Naive thymus-derived CD8-positive, alpha-beta T cell (primary cell): ENCODE measurements at places on chromosomes 3 and 15.

- DNase-seq, result no peak
Measured at GRCh38 chr3:57717205-57717868, 24.5 kb upstream of the DENND6A start.

DNA sequence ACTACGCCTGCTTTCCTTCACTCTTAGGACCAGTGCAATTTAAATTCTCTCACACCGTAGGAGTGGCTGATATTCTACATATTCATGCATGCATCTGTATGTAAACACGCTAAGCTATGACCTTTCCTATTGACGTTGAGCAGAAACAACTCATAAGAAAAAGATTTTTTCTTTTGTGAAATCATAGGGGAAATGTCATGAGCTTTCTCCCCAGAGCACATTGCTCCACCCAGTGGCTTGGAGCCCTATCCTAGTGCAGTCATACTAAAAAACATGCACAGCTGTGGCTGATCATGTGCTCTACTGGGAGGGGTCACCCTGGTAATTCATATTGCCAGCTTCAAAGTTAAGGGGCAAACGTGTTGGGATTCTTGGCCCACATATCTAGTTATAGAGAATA is 1.8 kb upstream of the MESD start:
- no peak for DNase-seq

- DNase-seq, result no peak
Measured at GRCh38 chr15:83283138-83283812, 1.2 kb downstream of the BNC1 start.

GRCh38 chr3:139935866-139936817 is 1.2 kb downstream of the CLSTN2 start:
- no peak for DNase-seq

DNA sequence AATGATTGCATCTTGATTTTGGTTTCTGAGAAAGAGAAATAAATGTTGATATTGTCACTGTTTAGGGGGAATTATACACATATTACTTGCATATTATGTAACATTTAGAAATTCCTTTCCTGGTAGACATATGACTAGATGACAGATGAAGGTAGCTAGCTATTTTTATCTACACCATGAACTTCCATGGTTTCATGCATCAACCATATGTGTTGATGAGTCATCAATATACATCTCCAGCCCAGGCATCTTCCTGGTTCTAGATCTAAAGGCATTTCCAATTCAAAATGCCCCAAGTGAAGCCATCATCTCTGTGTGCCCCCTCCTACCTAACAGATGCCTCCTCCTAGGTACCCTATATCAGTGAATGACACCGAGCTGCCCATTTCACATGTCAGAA is 9.5 kb upstream of the ADAMTSL3 start:
- no peak for DNase-seq

DNA sequence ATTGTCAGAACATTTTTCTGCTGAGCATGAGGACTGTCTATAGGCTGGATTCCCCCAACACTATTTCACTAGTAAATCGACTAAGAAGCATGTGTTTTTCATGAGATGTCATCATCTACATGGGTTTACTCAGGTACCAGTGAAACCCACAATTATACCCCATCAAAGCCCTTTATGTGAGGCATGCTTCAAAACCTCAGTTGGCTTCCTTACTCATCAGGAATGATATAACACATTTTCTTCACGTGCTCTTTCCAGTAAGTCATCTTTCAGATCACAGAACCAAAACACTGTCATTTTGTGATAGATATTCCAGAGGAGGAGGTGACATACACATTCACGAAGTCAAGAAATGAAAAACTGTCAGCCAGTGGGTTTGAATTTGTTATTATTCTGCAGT is 116.5 kb downstream of the ANO10 start:
- DNase-seq, result no peak

- DNase-seq, result no peak
Measured at GRCh38 chr3:5972586-5972985, 785.1 kb downstream of the EDEM1 start.

DNA sequence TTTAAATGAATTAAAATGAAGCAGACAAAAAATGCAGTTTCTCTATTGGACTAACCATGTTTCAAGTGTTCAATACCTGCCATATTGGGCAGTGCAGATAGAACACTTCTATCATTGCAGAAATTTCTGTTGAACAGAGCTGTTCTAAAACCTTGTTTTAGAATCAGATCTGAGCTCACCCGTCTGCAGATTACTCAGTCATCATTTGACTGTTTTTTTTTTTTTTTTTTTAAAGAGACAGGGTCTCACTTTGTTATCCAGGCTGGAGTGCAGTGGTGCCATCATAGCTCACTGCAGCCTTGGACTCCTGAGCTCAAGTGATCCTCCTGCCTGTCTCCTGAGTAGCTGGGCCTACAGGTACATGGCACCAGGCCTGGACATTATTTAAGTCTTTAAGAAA is 128.7 kb downstream of the APBA2 start:
- no peak for DNase-seq

DNA sequence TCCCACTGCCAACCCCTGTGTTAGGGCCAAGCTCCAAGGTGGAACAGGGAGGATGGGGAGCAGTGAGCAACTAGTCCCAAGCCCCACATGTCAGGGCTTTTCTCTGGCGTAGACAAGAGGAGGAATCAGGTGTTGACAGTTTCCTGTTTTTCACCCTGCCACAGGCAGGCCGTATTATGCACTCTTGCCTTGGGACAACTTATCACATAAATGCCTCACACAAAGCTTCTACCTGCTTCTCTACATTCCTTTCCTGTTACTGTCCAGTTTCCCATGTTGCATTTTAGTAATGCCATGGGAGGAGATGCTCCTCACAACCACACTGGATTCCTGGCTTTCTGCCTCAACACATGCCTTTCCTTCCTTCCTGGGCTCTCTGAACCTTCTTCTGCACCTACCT is 381.2 kb upstream of the ATP11B start:
- DNase-seq, result no peak

DNA sequence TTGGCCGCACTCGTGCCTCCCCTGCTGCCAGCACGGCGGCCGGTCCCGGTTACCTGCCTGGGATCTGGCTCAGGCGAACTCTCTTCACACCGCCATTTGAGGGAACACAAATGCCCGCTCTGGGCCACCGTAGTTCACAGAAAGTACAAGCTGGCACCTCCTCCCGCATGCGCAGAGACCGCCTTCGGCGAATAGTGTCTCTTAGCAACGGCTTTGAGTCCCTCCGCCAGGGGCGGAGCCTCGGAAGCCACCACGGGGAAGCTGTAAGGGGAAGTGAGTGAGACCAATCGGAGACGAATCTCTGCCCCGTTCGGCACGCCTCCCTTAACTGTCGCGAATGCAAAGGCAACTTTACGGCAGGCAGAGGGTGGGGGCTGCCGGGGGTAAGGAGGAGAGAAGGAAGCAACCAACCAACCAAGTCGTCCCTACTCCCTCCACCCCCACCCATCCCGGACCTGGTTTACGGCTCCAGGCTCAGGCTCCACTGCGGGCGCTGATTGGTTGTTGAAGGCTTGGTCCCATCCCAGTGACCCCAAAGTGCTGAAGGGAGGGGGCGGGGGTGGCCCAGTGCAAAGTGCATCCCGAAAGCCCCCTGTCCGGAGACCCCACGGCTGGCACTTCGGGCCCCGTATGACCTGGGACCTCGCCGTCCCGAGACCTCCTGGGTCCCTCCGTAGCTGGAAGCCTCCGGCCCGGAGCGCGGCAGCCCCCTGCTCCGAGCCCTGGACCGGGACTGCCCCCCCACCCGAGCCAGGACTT is at the start of the genes ASB7 and LINS1:
ASB7 (plus strand) TSS at position 526 of the 759 bp plus-strand sequence. CDS start 9,628 bp downstream, outside the sequence.
LINS1 (minus strand) TSS at position 121 of the 759 bp plus-strand sequence. CDS start 21,342 bp downstream, outside the sequence.
- peak; percentile 100 for DNase-seq

DNA sequence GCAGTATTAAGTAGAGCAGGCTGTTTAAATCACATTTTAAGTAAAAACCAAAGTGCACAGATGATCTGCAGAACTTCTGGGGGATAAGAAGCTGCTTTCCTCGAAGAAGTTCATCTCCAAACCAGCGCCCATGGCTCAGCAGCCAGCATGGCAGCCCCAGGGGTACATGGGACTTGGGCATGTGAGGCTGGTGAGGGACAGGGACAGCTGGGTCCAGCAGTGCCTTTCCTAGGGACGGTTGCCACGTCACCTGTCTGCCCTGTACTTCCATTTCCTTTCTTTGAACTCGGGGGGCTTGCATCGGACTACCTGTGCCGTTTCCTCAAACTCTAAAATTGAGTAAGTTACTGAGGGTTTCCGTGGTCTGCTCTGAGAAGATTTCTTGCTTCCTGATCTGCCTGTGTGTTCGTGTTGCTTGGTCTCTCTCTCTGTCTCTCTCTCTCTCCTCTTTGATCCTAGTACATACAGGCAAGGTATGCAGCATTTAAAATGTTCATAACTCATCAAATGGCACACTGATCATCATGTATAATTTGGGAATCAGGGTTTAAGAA is 67.6 kb downstream of the IGF1R start:
- DNase-seq, result no peak

- DNase-seq, result no peak
Measured at GRCh38 chr15:31228980-31229826, 97.4 kb upstream of the KLF13 start.
